Muscle of leg (tissue), 16 donors: ENCODE measurements at places on chromosomes 2 and 18. TPM values are rescaled to one million over a fixed set of nuclear protein-coding genes. Genes with fewer than 3 reads are reported as not detected.

The FIGN gene
- 0.53 TPM for total RNA-seq

DNA sequence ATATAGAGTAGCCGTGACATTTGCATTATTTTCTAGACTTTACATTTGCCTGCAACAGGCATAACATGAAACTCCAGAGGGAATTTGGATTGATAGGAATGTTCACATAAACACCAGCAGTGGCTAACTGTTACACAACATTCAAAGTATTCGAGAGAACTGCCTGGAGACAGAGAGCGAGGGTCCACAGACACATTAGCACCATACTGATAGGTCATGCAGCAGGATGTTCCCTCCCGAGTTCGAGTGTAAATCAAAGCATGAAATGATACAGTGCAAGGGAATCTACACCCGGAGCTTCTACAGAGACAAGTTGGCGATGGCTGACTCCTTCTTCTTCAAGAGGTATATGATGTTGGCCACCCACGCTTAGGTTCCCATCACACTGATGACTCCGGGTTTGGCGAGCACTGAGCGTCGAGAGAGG lies 89.5 kb downstream of the COL6A3 start:
- DNase-seq: peak; percentile 40
- H3K27me3 ChIP-seq: no peaks in the 10 kb centered on the region
- H3K36me3 ChIP-seq: peaks cover 5% of the 10 kb centered on the region
- peaks cover 43% of the 10 kb centered on the region for H3K4me1 ChIP-seq
- peak overlapping the region; percentile 4 for H3K27ac ChIP-seq
- H3K4me3 ChIP-seq: no peak overlapping the region

The GLI2 gene
- total RNA-seq: 6.2 TPM

DNA sequence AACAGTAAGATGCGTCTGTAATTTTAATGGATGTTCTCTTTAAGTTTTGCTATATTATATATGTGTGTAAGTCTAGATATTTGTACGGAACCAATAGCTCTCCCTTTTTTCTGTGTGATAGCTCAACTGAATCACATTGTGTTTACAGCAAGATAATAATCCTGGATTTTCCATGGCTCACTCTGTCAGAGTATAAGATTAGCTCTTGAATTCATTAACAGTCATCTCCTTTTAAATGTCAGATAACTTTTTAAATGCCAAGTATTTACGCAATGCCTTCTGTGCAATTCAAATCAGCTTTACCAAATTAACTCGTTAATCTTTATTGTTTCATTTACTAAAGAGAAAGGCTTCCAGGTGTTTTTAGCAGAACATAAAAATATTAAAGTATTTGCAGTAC lies 76.9 kb downstream of the KIAA2012 start:
- no peak overlapping the region for H3K27ac ChIP-seq
- DNase-seq: no peak
- H3K4me1 ChIP-seq: peaks cover 21% of the 10 kb centered on the region
- H3K36me3 ChIP-seq: no peaks in the 10 kb centered on the region
- H3K4me3 ChIP-seq: no peak overlapping the region

- peak; percentile 86 for DNase-seq
- H3K27me3 ChIP-seq: peaks cover 11% of the 10 kb centered on the region
- H3K36me3 ChIP-seq: no peaks in the 10 kb centered on the region
Measured at GRCh38 chr18:79587779-79588635, 91.6 kb upstream of the CTDP1 start.

DNA sequence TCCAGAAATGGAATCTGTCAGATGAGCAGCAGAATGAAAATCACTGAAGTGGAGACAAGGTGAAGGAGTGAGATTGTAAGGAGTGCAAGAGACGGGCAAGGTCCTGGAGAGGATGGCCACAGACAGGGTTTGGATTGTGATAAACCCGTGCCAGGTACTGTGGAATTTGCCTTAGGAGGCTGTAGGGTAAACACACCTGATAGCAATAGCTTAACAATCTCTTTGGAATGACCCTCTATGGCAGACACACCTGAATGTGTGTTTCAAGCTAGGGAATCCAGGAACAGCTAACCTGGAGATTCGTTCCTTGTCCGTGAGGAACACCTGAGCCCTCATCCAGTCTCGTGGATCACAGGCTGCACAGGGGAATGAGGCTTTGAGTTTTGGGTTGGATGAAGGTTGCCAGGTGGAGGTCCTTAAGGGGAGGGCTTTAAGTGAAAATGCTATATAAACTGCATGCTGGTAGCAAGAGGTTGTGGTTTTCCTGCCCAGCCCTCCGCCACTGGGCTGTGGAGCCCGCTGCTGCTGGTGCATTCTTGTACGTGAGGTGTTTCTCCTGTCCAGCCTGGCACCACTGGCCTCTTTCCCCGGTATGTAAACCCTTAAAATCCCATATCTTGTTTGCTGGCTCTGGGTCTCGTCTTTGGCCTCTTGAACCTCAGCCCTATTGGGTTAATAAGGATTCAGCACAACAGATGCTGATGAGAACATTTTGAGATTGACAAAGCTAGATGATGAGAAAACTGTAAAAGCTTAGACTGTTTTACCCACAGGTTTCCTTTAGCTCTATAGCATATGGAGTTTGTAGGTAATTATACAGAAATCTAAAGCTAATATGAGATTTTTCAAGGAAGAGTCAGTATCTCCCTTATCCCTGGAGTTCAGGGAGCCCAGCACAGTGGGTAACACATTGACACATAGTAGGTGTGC lies 117.9 kb downstream of the ARHGAP15 start:
- no peak overlapping the region for H3K27ac ChIP-seq
- H3K27me3 ChIP-seq: no peaks in the 10 kb centered on the region
- H3K4me1 ChIP-seq: no peaks in the 10 kb centered on the region

GRCh38 chr2:136124805-136125204 lies 6.9 kb upstream of the CXCR4 start:
- no peak overlapping the region for H3K27ac ChIP-seq
- no peaks in the 10 kb centered on the region for H3K36me3 ChIP-seq
- DNase-seq: no peak
- peaks cover 18% of the 10 kb centered on the region for H3K4me1 ChIP-seq
- H3K4me3 ChIP-seq: no peak overlapping the region

GRCh38 chr2:108351889-108352288 lies 25.9 kb upstream of the SULT1C4 start:
- H3K4me1 ChIP-seq: no peaks in the 10 kb centered on the region
- H3K27me3 ChIP-seq: no peaks in the 10 kb centered on the region
- DNase-seq: no peak
- no peak overlapping the region for H3K4me3 ChIP-seq
- H3K36me3 ChIP-seq: no peaks in the 10 kb centered on the region
- no peak overlapping the region for H3K27ac ChIP-seq

GRCh38 chr2:235216901-235217300 lies 265.1 kb downstream of the SH3BP4 start:
- no peaks in the 10 kb centered on the region for H3K36me3 ChIP-seq
- DNase-seq: no peak
- no peak overlapping the region for H3K4me3 ChIP-seq
- H3K4me1 ChIP-seq: no peaks in the 10 kb centered on the region
- H3K27me3 ChIP-seq: peaks cover 2% of the 10 kb centered on the region
- no peak overlapping the region for H3K27ac ChIP-seq

DNA sequence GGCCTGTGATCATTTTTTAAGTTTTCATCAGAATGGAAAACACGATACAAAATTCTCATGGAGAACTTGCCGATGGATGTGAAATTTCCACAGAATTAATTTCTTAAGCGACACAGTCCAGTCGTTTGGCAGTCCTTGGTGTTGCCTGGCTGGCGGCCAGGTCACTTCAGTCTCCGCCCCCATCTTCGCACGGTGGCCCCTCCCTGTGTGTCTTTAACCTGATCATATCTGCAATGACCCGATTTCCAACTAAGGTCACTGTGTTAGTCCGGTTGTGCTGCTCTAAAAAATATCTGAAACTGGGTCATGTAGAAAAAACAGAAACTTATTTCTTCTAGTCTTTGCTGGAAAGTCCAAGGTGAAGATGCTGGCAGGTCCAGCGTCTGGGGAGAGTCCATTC lies 44.5 kb upstream of the COPS8 start:
- no peaks in the 10 kb centered on the region for H3K4me1 ChIP-seq
- no peak for DNase-seq
- H3K36me3 ChIP-seq: no peaks in the 10 kb centered on the region
- H3K27ac ChIP-seq: no peak overlapping the region

DNA sequence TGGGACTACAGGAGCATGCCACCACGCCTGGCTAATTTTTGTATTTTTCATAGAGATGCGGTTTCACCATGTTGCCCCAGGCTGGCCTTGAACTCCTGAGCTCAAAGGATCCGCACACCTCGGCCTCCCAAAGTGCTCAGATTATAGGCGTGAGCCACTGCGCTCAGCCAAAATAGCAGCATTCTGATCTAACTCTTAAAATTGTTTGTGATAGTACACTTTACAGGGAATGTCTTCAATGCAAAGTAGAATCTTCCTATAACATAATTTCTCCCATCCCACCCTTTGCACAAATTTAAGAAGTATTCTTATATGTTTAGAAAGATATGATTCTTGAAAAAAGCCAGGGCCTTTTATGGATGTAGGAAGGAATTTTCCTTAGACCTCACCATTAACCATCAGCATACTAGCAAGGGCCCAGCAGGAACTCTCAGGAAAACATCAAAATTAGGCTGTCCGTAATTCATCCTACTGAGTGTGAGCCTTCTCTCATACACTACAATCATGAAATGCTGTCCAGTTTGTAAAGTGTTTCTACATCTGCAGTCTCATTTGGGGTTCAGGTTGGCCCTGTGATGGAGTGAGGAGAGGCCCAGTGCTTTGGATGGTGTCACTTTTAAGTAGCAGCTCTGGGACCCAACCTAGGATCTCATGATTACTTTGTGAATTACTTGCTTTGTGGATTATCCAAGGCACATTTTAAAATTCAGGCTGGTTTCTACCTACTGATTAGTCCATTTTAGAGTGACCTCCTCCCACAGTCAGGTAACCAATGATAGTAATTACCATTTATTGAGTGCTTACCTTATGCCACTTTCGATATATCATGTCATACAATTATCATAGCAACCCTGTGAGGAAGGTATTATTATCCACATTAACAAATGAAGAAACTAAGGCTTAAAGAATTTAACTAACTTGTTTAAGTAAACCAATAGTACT lies 37.5 kb upstream of the DLX1 start:
- no peak overlapping the region for H3K4me3 ChIP-seq
- DNase-seq: no peak
- H3K27ac ChIP-seq: no peak overlapping the region
- H3K36me3 ChIP-seq: no peaks in the 10 kb centered on the region
- H3K4me1 ChIP-seq: no peaks in the 10 kb centered on the region
- H3K27me3 ChIP-seq: no peaks in the 10 kb centered on the region

DNA sequence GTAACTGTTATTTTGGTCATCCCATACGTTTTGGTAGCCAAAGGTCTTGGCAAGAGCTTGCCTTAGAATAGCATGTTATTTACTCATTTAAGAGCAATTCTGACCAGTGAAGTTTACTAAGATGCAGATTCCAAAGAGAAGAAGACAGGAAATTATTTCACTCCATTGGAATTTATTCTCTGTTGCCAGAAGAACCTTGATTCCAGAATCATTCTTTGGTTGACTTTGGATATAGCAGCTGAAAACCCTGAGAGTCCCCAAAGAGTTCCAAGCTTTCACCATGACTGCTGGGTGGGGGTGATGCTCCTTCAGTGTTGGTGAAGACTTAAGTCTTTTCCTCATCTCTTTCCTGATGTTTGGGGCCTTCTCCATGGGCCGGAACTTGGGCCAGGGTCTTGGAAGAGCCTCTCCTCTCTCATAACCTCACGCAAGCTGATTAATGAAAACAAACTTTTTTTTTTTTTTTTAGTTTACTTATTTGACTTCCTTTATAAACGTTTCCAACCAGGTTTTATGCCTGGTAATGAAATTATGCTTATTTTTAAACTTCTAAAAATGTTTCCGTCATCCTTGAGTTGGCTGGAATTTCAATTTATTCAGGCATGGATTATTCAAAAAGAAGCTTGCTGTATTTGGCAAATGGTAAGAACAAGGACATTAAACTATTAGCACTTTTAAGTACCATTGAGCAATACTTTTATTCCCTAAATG lies 192.0 kb downstream of the MTX2 start:
- H3K27me3 ChIP-seq: no peaks in the 10 kb centered on the region
- no peak overlapping the region for H3K4me3 ChIP-seq
- H3K27ac ChIP-seq: peak overlapping the region; percentile 81
- DNase-seq: peak; percentile 87

GRCh38 chr18:36960038-36960437 lies 131.1 kb downstream of the KIAA1328 start:
- no peak for DNase-seq
- no peak overlapping the region for H3K27ac ChIP-seq
- no peak overlapping the region for H3K4me3 ChIP-seq
- no peaks in the 10 kb centered on the region for H3K4me1 ChIP-seq
- no peaks in the 10 kb centered on the region for H3K27me3 ChIP-seq

GRCh38 chr18:45467945-45468344 lies 147.3 kb upstream of the SLC14A2 start:
- no peak overlapping the region for H3K4me3 ChIP-seq
- peaks cover 4% of the 10 kb centered on the region for H3K4me1 ChIP-seq
- no peak overlapping the region for H3K27ac ChIP-seq
- DNase-seq: peak; percentile 80

The PLA2R1 gene
- total RNA-seq: 3.8 TPM

The GPR55 gene
- not detected for total RNA-seq

DNA sequence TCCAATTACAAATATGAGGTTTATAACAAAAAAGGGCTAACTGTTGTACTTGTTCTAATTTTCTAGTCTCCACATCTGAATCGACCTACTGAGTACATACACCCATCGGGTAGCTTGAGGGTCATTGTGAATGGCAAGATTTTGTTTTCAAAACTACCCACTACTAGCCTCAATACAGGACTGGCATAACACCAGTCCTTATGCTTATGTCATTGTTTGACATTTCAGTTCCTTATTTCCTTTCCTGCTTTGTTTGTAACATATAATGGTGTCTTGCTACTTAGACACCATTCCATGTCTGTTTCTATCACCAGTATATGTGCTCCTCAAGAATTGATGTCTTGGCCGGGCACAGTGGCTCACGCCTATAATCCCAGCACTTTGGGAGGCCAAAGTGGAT lies 86.0 kb downstream of the EPHA4 start:
- no peaks in the 10 kb centered on the region for H3K27me3 ChIP-seq
- no peaks in the 10 kb centered on the region for H3K4me1 ChIP-seq
- no peaks in the 10 kb centered on the region for H3K36me3 ChIP-seq
- H3K4me3 ChIP-seq: no peak overlapping the region

The CERKL gene
- total RNA-seq: not detected

GRCh38 chr2:9649261-9649660 lies 18.5 kb upstream of the YWHAQ start:
- no peak overlapping the region for H3K27ac ChIP-seq
- peaks cover 7% of the 10 kb centered on the region for H3K27me3 ChIP-seq
- H3K4me1 ChIP-seq: peaks cover 5% of the 10 kb centered on the region
- H3K4me3 ChIP-seq: no peak overlapping the region
- no peaks in the 10 kb centered on the region for H3K36me3 ChIP-seq
- DNase-seq: no peak

DNA sequence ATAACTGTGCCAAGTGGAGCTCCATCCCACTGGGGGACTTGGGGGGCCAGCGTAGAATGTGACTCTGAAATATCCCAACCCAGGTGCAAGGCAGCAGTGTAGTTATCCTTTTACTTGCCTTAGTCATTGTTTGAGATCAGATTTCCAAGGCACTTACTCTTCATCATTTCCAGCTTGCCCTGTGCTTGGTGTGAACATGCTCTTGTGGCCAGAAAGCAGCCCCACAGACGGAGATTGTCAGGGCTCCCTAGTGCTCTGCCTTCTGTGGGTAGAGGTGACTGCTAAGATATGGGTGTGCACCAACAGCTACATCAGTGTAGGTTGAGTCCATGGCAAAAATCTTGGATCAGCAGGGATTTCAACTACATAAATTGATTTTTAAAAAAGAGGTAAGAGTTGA lies 2010.0 kb upstream of the PIK3C3 start:
- DNase-seq: no peak
- no peaks in the 10 kb centered on the region for H3K27me3 ChIP-seq
- no peaks in the 10 kb centered on the region for H3K36me3 ChIP-seq
